ENCODE measurements at places on chromosomes 4 and X.
A peak's percentile ranks its signal among the peaks of the same experiment; 100 is the strongest.

DNA sequence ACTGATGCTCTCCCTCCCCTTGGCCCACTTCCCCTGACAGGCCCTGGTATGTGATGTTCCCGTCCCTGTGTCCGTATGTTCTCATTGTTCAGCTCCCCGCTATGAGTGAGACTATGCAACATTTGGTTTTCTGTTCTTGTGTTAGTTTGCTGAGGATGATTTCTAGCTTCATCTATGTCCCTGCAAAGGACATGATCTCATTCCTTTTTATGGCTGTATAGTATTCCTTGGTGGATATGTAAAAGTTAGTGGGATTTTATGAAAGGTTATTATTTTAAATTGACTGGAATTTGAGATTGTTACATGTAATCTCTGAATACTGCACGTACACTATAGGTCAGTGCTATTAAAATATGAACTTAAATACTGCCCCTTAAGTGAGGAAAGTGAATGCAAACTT lies 184.0 kb downstream of the WDFY3 start:
- no peak for DNase-seq

- DNase-seq = no peak
Measured at GRCh38 chr4:37609626-37610025, 76.5 kb downstream of the RELL1 start.

DNA sequence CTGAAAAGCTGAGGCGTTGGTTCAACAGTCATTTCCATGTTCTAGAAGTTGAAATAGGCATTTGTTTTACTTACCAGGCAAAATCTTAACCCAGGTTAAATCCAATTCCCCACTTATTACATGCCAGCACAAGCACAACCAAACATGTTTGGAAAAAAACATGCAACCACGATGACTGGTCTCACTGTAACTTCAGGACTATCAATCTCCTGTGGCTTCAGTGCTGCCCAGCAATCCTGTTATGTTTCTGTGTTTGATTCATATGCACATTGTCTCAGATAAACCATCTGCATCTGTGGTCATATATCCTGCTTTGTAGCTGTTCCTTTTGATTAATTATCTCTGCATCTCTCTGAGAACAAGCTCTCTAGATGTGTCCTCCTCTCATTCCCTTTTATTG lies 28.3 kb downstream of the PRDM8 start:
- no peak for DNase-seq

DNA sequence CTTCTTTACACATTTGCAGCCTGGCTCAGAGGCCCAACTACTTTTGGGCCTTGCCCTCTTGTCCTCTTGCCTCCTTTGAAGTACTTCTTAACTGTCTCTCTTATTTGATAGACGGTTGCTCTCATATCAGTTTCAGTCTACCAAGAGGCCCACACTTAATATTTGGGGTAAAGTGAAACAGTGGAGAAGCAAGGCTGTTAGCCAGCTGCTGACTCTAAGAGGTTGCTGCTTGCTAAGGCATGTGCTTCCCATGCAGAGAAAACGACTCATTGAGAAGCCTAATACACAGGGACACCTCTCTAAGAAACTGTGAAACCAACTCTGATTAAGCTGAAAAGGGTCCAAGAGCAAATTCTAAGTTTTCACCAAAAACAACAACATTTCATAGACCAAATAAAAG lies 94.6 kb downstream of the PPP3CA start:
- no peak for DNase-seq

DNA sequence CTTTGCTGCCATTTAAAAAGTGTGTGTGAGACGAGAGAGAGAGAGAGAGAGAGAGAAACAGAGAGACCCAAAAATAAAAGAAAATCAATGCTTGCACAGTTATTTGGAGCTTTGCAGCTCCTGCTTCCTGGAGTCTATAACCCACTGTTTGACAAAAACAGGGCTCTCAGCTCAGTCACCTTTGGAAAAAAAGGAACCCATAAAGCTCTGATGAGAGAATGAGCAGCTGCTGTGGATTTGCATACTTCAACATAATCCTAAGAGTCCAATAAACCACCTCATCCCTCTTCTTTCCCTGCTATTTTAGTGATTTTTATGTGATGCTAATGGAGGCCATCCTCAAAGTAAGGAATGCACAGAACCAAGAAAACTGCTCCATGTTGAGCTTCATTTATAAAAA lies 50.3 kb downstream of the USP26 start:
- no peak for DNase-seq

- no peak for DNase-seq
Measured at GRCh38 chr4:147741190-147741788, 9.4 kb downstream of the ARHGAP10 start.

- DNase-seq = peak; percentile 17
Measured at GRCh38 chr4:27702730-27703431, 842.2 kb downstream of the STIM2 start.

- no peak for DNase-seq
Measured at GRCh38 chr4:2402048-2402842, 16.2 kb downstream of the ZFYVE28 start.

- DNase-seq = peak; percentile 34
Measured at GRCh38 chr4:86653237-86653865, 59.2 kb downstream of the PTPN13 start.

GRCh38 chr4:92885632-92886031 lies 581.9 kb downstream of the GRID2 start:
- DNase-seq = no peak

- DNase-seq = no peak
Measured at GRCh38 chr4:184237612-184238011, 19.9 kb upstream of the ENPP6 start.

- no peak for DNase-seq
Measured at GRCh38 chrX:38484607-38485498, 76.5 kb upstream of the TSPAN7 start.

DNA sequence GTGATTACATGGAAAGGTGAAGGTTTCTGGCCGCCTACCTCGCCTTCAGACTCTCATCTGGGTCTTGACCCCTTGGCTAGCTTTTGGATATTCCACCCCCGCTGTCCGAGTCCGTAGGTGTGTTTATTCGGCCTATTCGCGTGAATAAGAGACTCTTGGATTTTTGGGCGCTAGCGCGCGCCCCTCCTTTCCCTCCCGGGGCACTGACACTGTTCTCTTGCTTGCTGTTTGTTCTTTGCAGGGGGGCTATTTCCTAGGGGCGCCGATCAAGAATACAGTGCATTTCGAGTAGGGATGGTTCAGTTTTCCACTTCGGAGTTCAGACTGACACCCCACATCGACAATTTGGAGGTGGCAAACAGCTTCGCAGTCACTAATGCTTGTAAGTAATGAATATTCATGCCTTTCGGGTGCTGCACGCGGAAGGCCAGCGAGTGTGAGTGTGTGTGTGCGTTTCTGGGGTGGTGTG lies 932 bp downstream of the GRIA2 start:
- no peak for DNase-seq

DNA sequence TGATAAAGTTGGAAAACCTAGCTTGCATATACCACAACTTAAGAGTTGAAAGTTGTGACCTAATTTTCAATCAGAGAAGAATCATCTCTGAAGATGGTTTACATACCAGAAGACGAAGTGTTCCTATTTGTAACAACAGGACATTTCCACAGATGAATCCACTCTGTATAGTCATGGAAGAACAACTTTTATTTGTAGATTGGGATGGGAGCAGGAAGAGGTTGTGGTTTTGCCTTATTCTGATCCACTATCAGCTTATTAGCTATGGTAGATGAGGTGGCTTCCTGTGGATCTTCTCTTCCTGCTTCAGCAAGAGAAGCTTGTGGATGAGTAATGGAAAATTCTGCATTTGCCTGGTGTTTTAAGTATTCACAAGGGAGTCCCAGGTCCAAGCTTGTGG lies 18.6 kb upstream of the SUPT20HL1 start:
- DNase-seq = no peak

DNA sequence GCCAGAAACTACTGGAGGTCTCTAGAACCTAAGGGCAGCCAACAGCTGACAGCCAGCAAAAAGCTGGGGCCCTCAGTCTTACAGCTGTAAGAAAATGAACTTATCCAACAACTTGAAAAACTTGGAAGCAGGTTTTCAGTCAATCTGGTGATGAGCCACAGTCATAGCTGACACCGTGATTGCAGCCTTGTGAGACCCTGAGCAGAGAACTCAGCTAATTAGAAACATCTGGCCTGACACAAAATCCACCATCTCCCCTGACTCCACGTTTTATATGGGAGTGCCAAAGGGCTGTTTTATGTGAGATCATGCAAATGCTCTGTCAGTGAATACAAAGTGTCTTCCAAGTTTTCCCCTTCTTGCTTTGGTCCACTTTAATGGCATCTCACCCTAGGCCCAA lies 198.8 kb upstream of the DCAF8L1 start:
- DNase-seq = no peak

GRCh38 chr4:126405369-126405982 lies 1090.7 kb downstream of the FAT4 start:
- peak; percentile 38 for DNase-seq

GRCh38 chr4:67451464-67451863 lies 93.8 kb downstream of the CENPC start:
- no peak for DNase-seq

All from HT-29 (cell line).